AG10803 (cell line): ENCODE measurements at places on chromosomes 5 and 9.

DNA sequence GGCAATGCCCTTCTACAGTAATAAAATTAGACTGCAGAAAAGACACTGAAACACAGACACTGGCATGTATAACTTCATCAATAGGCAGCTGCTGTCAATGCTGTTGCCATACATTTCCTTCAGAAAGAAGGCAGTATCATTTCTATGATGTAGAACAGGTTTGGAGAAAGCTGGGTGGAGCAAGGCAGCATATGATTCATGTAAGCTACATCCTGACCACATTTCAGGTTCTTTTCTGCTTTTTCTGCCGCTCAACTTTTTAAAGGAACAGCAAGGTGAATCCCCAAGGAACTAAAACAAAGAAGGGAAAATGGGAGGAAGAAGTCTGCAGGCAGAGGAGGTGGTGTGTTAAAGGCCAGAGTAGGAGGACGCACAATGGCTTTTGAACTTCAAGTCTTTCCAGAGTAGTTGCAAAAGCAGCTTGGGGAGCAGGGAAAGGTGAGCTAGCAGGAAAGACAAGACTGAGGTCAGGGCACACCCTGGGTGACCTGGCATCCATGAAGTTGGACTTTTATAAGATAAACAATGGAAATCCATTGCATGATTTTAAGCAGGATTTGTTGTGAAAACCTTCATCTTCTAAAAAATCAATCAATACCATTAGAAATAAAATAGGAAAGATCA, 142.1 kb downstream of the MED10 start:
- no peak for DNase-seq

- peak; percentile 96 for DNase-seq
These were observed 95.4 kb upstream of the DAB2 start for GRCh38 chr5:39520232-39520572.

DNA sequence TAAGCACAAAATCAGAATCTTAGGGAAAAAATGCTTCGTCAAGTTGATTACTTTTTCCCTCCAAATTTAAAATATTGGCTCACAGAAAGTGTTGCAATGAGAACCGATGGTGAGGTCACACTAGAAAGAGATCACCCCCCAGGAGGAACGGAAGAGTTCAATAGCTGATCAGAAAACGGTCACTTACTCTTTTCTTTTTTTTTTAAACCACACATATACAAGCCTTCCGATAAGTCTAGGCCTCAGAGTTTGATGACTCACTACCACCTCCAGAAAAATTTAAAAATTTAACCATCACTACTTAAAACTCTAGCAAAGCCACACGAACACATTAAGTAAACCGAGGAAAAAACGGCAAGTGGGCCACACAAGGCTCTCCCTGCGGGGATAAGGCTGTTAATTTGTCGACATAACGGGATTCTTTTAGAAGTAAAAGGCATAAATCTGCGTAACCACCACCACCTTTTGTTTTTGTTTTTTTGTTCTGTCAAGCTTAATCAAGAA, 1.2 kb downstream of the SURF4 start:
- peak; percentile 69 for DNase-seq

DNA sequence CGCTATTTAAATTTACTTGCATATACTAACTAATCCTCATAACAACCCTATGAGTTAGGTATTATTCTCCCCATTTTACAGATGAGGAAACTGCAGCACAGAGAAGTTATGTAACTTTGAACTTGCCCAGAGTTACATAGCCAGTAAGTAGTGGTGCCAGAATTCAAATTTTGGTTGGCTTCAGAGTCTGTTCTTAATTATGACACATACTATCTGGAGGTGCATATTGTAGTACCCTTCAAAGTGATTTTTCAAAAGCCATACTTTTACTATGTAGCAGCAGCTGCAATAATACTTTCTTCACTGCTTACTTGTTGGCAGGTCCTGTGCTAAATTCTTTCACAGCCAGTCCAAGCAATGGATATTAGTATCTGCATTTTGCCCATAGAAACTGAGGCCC, 16.4 kb downstream of the MAN2A1 start:
- peak; percentile 72 for DNase-seq

DNA sequence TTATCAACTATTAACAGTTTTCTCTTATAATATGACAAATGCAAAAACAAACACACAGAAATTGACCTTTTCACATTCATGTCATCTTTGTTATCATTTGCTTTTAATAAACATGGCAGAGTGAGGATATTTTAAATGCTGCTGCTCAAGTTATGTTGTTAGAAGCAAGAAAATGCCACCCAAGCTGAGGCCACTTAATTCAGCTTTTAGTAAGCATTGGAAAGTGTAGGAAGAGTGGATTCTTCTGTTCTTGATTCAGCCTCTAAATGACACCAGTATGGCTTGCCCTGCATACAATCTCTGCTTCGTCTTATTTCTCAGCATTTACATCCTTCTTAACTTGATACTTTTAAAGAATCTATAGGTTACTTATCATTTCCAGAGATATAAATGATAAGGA, 420.4 kb upstream of the POU5F2 start:
- no peak for DNase-seq

GRCh38 chr5:140220032-140220697, 45.2 kb downstream of the CYSTM1 start:
- peak; percentile 29 for DNase-seq

- no peak for DNase-seq
These were observed 4.6 kb downstream of the DCANP1 start for GRCh38 chr5:135442431-135443160.

- no peak for DNase-seq
These were observed 268.1 kb downstream of the FSTL4 start for GRCh38 chr5:133344266-133344665.

GRCh38 chr5:32096891-32097595, 77.1 kb downstream of the GOLPH3 start:
- DNase-seq = no peak

- DNase-seq = peak; percentile 95
These were observed 75.1 kb upstream of the PANK3 start for GRCh38 chr5:168654211-168654721.

DNA sequence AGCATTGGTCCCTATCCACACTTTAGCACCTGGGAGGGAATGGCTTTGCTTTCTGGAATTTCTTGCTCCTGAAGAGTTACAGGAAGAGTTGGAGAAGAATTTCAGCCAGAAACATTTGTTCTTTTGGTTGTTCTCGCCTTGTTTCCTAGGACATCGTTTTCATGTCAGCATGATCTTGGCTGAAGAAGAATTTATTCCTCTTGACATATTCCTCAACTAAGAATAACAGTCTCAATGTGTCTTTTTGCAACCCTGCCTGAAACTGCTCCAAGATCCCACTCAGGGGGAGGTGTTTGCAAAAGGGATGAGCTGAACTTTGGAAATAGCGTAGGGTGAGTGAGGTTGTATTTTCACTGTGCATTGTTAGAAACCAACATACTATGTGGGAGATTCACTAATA, 26.1 kb downstream of the MAMDC2 start:
- DNase-seq = no peak

DNA sequence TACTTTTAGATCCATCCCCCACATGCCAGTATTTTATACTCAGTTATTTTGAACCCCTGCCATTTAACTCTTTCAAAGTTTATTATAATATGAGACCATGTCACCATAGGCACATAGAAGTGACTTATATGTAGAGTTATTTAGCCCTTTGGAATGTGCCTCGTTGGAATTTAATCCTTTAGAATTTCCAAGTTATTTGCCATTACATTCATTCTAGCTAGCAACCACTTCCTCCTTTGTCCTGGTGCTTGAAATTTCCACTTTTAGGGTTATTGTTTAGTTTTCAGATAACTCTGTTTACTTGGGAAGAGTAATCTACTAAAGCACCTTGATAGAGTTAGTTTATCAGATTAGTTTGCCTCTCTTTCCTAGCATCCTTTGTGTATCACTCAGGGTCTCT, 82.8 kb upstream of the TLE1 start:
- peak; percentile 43 for DNase-seq

DNA sequence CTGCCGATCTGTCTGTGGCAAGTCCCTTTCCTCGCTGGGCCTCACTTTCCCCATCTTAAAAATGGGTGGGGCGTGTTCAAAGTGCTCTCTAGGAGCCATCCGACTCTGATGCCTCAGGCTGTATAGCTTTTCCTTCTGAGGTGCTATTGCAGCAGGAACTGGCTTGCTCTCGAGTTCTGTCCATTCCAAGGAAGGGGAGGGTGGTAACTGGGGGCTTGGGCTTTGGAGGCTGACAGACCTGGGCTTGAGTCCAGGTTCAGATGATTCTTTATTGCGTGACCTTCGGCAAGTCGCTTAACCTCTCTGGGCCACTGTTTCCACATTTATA, 139.5 kb downstream of the RGS3 start:
- no peak for DNase-seq

DNA sequence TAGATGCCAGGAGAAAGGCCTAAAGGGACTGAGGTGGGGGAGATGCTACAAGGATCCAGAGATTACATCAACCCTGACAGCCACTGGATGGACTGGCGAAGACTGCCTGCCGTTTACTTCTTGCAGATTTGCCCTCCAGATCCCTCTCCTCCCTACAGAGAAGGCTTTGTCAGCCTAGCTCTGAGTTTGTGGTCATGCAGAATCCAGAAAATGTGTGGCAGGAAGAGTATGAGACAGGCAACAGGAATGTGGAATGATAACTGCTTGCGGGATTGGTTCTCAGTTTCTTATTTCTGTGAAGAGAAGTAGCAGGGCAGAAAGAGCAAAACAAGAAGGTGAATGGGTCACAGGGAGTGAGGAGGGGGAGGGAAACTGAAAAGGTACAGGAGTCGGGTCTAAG, 129.6 kb downstream of the TLE1 start:
- DNase-seq = peak; percentile 93

GRCh38 chr9:83154821-83155220, 91.9 kb upstream of the RASEF start:
- DNase-seq = no peak

DNA sequence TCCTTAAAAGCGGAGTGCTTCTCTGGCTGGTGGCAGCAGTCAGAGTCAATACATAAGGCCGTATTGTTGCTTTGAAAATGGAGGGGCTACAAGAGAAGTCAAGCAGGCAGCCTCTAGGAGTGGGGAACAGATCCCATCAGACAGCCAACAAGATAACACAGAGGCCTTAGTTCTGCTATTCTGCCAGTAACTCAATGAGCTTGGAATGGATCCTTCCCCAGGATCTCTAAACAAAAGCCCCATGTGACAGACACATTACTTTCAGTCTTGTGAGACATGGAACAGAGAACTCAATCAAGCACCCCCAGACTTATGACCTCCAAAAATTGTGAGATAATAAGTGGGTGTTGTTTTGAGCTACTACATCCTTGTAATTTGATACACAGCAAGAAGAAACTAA, 158.6 kb downstream of the RFX3 start:
- DNase-seq = no peak

DNA sequence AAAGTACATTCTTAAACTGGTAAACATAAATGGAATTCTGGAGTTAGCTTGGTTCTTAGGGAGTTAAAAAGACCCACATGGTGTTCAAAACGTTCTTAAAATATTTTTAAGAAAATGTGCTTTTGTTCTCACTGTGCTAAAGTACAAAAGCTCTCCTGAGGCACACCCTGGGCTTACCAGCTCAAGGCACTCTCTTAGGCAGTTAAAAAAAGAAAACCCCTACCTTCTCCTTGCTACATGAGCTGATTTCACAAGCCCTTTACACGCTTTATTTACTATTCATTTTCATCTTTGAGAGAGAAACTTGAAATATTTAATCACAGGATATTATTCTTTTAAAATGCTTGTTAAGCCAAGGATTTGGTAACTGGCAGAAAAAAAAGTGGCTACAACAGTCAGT, 723.3 kb upstream of the GRAMD2B start:
- no peak for DNase-seq

DNA sequence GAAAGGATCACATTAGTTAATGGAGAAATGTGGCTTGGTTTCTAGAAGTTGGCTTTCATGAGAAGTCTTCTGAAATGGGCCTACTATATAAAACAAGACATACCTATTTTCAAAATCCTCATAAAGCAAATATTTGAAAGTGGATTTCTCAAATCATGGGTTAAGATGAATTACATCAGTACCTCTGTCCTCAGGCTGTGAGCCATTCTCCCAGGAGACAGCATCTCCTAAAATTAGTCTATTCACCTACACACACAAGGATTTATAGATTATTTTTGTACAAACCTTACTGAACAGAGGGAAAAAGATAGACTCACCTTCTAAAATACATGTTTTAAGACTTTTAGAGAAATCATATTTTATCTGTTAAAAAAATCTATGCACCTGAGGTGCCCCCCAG, 32.1 kb upstream of the SPOCK1 start:
- no peak for DNase-seq

GRCh38 chr5:13501176-13501575, 443.3 kb downstream of the DNAH5 start:
- DNase-seq = peak; percentile 7

DNA sequence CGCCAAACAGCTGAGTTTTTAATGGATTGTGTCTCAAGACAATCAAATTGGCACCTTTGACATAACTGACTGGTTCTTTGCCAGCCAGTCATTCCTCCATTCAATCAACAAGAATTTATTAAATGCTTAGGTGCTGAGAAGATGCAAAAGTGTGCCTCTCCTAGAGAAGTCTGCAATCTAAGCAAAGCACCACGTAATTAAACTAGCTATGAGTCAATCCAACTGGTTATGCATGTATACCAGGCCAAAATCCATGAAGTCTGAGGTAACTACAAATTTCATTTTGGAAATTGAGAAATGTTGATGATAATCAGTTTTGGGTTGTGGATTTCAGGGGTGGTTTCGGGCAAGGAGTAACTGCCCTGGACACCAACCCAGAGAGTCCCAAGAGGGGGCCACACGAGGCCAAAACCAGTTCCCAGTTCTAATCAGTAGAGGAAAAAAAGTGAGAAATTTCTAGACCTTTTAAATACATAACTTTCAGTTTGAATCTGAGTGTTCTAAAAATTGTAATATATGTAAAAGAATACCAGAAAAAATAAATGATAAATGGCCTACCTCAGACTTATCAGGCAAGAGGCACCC, 92.6 kb downstream of the EFNA5 start:
- no peak for DNase-seq

- DNase-seq = no peak
These were observed 123.6 kb downstream of the ELAVL2 start for GRCh38 chr9:23702311-23702922.

- DNase-seq = no peak
These were observed 114.1 kb downstream of the DAPK1 start for GRCh38 chr9:87611776-87612175.

DNA sequence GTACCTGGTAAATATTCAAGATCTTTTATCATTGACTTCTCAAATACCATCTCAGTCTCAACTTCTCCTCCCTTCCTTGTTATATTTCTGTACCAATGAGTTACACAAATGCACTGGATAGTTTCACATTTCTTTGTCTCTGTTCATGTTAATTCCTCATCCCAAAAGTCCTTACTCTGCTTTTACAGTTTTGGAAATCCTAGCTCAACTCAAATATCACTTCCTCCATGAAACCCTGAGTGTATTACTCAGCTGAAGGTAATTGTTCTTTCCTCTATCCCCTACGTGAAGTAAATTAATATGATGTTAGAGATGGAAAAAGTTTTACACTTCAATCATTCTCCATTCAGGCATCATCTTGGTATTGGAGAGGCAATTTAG, 241.5 kb downstream of the TLE4 start:
- no peak for DNase-seq

DNA sequence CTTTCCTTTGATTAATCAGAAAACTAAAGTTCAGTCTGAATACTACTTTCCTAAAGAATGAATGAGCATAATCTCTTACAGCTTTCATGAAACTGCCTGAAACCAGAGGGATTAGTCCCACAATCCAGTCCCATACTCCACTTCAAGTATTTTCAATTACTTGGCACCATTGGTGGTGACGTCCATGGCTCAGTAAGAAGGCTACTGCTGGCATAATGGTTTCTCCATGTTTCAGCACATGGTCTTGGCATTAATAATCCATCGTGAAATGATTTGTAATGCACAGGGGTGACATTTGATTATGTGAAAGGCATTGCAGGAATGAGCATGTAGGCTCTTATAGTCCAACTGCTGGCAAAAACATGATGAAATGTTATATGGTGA, 23.4 kb downstream of the LIX1 start:
- peak; percentile 1 for DNase-seq
